Esophagus mucosa (tissue), 1 donor: ENCODE measurements at places on chromosomes 3 and 15. TPM values are rescaled to one million over a fixed set of nuclear protein-coding genes. Genes with fewer than 3 reads are reported as not detected.
A peak's percentile ranks its signal among the peaks of the same experiment; 100 is the strongest.

DNA sequence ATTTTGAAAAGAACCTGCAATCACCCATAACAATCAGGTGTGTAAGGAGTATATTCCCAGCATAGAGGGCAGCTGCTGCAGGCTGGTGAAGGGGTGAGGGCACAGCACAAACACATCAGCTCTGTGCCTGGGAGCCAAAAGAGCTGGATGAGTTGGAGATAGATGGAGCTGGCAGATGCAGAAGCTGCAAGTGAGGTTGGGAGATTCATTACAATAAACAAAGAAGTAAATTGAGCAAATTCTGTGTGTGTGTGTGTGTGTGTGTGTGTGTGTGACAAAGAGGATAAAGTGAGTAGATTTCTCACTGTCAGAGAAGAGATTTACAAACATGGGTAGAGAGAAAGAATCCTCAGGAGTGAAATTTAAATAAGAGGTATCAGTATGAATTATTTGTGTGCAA lies 994.7 kb downstream of the EPHA3 start:
- no peak for ATAC-seq

DNA sequence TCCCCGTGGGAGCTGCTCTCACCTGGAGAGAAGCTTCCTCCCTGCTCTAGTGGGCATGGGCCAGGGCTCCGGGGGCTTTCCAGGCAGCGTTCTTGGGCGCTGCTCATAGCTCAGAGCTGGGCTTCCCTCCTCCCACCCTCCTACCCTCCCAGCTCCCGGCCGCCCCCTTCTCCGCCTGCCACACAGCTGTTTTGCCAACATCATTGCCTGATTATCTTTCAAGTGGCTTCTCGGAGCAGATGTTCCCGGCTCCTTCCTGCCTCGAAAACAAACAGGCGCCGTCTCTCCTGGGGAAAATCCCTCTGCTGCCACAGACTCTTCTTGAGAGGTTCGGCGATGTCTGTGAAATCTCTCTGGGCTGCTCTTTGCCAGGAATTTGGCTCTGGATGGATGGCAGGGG lies 195.6 kb downstream of the RPLP1 start:
- ATAC-seq, result no peak

DNA sequence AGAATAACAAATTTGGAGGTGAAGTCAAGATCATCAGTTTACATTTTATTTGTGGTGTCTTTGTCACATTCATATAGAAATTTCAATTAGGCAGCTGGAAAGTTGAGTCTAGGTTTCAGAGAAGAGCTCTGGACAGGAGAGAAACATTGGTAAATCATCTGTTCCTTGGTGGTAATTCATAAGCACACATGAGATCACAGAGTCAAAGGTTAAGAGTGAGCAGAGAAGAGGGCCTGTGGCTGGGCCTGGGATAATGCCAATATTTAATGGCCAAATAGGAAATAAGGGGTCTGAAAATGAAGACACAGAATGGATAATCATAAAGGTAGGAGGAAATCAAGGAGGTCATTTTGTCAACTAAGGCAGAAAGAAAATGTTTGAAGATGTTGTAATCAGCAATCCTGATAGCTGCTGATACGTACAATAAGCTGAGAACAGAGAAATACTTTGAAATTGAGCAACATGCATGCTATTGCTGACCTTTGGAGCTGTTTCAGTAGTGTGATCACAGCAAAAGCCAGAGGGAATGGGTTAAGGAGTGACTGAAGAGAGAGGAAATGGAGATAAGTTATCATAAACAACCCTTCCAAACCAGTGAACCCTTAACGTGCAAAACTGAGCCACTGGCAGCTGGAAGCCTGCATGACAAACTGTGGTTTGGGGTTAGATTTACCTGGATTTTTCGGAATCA lies 692.8 kb downstream of the AGBL1 start:
- ATAC-seq, result no peak

GRCh38 chr3:81249540-81250029 lies 511.9 kb downstream of the GBE1 start:
- ATAC-seq, result no peak

DNA sequence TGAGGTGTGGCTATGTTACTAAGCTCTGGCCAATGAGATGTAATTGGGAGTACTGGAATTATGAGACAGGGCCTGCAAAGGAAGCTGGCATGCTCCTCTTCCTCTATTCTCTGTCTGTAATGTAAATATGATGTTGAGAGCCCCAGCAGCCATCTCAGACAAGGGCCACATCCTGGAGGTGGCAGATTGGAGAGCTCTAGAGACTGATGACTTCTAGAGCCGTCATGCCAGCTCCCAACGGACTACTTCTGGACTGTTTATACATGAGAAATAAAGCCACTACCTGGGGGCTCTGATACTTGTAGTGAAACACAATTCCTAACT lies 19.7 kb downstream of the PLD1 start:
- ATAC-seq, result no peak

GRCh38 chr15:55587321-55588069 lies 650 bp downstream of the PYGO1 start:
- ATAC-seq, result peak; percentile 22

DNA sequence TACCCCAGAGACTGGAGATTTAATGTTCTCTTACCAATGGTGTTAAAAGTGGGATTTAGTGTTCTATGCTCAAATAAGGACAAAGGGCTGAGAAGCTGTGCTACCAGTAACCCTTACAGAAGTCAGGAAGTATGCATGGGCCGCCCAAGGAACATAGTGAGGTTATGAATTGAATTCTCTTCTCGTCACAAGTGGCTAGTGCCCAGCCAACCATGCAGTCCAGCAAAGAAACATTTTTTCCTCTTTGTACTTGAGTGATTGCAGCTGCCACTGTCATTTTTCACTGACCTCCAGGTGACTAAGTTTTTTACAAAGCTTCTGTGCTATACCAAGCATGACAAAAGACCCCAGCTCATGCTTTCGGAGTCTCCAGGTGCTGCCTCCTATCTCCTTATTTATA lies 110.6 kb upstream of the DCBLD2 start:
- no peak for ATAC-seq

- no peak for ATAC-seq
Measured at GRCh38 chr3:79558943-79559342, 208.9 kb downstream of the ROBO1 start.

DNA sequence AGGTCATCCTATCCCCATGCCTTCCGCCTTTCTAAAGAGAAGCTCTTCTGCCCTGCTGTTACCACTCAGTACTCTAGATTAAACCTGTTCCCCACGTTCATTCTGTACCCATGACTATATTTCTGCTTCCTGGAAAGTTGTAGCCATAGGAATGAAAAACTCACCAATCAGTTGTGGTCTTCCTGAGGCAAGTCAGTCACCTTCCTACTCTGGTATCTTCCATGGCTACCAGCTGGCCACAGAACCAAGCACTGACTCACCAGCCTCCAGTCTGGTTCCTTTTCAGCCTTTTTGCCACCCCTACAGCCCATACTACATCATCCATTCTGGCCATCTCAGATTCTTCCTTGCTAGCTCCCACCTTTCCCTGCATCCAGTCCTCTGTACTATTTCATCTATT lies 46.4 kb downstream of the TMEM44 start:
- ATAC-seq, result peak; percentile 21

GRCh38 chr3:111676211-111677006 lies 81.3 kb upstream of the ZBED2 start:
- ATAC-seq, result peak; percentile 96

DNA sequence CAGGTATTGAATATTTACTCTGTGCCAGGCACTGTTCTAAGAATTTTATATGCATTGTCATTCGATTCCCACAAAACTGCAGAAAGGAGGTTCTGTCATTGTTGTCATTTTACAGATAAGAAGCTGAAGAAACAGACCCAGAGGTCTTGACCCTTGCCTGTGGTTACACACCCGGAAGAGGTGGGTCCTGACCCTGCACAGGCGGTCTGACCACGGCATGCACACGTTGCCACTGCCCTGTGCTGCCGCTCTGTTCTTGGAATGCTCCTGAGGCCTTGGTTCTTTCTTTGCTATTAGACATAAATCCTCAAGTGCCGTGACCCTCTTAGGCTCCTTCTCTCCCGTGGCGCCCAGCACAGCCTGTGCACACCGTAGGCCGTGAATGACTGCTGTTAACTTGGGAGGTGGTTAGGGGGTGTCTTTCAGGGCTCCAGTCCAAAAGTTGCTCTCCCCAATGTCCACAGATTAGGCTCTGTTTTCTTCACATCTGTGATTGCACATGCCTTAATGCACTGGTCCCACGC lies 74.1 kb upstream of the PLXNA1 start:
- ATAC-seq, result no peak

GRCh38 chr3:134769287-134769868 lies 25.7 kb upstream of the EPHB1 start:
- ATAC-seq, result no peak

DNA sequence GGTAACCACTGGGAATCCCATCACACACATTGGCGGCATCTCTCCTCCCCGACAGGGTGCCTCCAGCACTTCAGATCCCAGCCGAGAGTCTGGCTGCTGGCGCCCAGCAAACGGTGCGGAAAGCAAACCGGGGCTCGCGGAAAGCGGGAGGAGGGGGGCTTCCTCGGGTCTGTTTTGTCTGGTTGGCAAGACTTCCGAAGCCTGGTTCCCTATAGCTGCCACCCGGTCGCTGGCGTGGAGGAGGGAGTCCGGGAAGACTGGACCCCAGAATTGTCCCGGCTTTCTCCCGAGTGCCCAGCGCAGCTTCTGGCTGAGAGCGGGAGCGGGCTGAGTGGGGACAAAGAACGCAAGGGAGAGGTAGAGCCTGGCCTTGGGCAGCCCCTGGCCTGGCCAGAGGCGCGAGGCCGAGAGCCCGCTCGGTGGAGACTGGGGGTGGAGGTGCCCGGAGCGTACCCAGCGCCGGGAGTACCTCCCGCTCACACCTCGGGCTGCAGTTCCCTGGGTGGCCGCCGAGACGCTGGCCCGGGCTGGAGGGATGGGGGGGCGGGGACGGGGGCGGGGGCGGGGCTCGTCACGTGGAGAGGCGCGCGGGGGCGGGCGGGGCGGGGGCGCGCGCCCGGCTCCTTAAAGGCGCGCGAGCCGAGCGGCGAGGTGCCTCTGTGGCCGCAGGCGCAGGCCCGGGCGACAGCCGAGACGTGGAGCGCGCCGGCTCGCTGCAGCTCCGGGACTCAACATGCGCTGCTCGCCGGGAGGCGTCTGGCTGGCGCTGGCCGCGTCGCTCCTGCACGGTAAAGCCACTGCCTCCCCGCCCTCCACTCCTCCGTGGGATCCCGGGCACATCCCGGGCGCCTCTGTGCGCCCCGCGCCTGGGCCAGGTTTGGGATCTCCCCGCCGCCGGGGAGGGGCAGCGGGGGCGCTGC lies at the start of gene CHRNA7:
TSS of gene CHRNA7 (plus strand) at position 654 of the 920 bp plus-strand sequence. CDS start at position 734, 80 bp downstream.
- ATAC-seq, result peak; percentile 92

DNA sequence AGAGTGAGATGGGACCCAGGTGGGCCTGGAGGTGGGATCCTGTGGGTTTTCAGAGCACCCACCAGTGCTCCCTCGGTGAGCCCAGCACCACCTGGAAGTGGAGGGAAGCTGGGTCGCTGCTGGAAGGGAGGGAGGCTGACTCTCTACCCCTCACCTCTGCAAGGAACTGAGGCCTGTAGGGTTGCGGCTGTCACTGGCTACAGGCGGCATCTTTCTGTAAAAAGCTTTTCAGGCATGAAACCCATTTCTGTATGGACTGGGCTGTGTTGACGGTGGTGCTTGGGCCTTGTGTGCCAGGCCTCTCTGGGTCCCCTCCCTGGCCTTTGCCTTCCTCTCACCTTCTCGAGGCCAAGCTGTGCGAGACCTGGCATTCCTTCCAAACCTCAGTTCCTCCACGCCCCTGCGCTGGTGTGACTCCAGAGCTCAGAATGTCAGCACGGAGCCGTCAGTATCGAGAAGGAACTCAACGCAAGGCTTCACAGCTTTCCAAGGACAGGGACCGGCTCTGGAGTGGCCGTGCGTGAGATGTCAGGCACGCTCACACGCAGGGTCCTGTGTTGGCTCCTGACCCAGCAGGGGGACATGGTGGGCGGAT lies 16.6 kb downstream of the ABTB1 start:
- ATAC-seq, result no peak

- no peak for ATAC-seq
Measured at GRCh38 chr3:149983628-149984027, 12.9 kb upstream of the PFN2 start.

DNA sequence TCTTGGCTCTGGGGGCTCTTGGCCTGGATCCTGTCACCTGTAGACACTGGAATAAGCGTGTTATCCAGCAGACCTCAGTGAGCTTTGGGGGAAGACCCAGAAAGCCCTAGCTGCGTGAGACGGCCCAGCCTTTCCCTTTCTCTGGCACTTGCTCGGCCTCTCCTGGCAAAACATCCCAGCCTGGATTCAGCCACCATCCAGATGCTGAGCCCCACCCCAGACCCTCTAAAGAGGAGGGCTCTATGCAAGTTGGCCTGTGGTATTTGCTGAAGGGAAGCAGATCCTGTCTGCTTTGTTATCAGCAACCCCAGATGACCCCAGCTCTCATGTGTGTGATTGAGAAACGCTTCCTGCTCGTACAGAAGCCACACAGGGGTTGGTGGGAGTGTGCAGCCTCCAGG lies 267.2 kb downstream of the FAM43A start:
- no peak for ATAC-seq

- no peak for ATAC-seq
Measured at GRCh38 chr3:144923046-144923775, 951.6 kb downstream of the DIPK2A start.

DNA sequence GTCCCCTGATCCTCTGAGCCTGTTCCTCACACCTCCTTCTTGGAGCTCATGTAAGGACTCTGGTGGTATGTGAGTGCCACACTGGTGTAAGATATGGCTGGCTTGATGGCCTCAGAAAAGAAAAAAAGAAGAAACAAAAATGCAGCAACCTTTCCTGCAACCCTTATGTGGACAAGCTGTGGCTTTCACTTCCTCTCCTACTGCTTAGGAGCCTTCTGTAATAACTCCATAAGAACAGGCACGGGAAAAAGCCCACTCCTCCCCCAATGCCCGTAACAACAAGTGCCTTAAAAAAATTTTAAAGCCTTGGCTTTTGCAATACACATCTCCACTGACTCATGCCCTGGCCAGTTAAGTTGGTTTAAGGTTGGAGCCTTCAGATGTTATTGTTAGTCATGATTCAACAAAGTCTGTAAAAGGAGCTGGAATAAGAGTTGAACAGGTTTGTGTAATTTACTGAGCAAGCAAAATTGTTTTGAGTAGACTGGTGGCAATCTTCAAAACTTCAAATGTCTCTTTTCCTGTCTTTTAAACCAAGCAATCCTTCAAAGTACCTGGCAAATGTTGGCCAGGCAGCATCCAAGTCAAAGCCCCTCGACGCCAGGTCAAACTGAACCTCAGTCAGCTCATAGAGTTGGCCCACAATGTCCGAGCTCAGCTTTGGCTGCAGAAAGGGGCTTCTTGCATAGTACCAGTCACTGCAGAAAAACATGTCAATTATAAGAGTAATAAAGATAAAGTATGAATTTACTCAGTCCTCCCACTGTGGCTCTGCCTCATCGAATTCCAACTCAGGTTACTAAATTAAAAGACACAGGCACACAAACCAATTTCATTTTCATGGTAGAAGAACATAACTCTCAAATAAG lies 22.9 kb downstream of the FYCO1 start:
- peak; percentile 90 for ATAC-seq

LRRC49 gene
- 2.7 TPM for total RNA-seq

CILP gene
- total RNA-seq, result 0.64 TPM

GOLGA6A gene
- 0.08 TPM for total RNA-seq

WDR5B gene
- total RNA-seq, result 1.9 TPM

LRTM1 gene
- total RNA-seq, result not detected
